Activated naive CD4-positive, alpha-beta T cell treated with anti-CD3 and anti-CD28 coated beads, Interleukin-2, amount 10 ng/mL, durations not matched to agents 7 days and 5 days (primary cell): ENCODE measurements at places on chromosomes 16 and 17.

GRCh38 chr17:60863892-60864707 lies 186.4 kb downstream of the BCAS3 start:
- no peak for DNase-seq

GRCh38 chr17:78736526-78737079 lies 45.5 kb downstream of the CYTH1 start:
- DNase-seq = peak; percentile 84

GRCh38 chr17:61478790-61479492 lies 26.7 kb downstream of the TBX4 start:
- DNase-seq = no peak

- DNase-seq = no peak
Measured at GRCh38 chr16:81500833-81501521, 56.4 kb downstream of the CMIP start.

DNA sequence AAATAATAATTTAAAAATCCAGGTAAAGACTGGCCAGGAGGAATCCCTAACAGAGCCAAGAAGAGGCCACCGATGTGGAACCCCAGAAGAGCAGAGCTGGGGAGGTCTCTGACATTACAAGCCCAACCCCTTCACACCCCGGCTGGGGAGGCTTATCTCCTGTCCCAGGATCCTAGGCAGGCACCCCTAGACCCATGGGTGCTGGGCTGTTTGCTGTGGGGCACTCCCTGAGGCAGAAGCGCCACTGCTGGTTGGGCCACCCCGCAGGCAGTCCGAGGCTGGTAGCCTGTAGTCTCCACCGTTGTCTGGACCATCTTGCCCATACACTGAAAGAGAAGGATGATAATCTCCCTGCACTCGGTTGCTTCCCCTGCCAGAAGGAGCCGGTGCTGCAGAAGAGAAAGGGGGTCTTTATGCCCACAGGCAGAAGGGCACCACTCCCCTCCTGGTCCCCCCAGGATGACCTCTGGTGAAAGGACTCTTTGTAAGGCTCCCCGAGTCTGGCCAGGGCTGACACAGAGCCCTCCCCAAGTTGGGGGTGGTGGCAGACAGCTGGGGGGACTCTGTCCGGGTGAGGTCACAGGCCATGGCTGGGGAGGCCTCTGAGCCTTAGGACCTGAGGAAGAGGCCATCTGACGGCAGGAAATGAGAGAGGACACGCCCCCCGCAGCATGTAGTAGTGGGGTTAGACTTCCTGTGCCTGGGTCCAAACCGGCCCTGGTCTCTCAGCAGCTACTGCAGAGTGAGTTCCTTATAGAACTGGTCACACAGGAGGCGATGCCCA lies 34.2 kb downstream of the CFAP20 start:
- peak; percentile 38 for DNase-seq

DNA sequence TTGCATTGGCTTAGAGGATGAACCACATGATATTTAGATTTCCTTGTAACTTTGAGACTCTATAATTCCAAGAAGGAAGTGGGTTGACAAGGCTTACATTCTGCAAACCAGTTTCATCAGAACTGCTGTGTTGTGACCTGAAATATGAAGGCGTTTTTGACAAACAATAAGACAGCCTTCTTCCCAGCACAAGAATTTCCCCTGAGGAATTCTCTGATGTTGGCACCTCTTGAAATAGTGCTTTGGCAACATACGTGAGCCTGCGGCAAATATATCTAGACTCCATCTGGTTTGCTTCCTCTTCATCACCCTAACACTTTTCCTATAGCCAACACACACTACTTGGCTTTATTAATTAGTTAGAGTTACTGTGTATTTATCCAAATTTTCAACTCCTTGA lies 585.5 kb upstream of the SOX9 start:
- DNase-seq = no peak

GRCh38 chr17:55198690-55199370 lies 65.9 kb upstream of the HLF start:
- DNase-seq = no peak

GRCh38 chr16:87984632-87985267 lies 33.5 kb downstream of the BANP start:
- DNase-seq = no peak

DNA sequence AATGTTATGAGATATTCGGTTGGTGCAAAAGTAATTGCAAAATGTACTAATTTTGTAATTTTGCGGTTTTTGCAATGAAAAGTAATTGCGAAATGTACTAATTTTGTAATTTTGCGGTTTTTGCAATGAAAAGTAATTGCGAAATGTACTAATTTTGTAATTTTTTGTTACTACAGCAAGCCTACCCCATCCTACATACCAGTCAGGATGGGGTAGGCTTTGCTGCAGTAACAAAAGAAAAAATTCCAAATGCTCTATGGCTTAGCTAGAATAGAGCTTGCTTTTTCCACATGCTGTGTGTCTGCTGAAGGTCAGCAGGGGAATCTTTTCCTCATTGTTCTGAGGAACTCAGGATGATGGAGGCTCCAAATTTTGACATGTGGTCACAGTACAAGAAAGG lies 83.3 kb upstream of the GPRC5B start:
- no peak for DNase-seq

GRCh38 chr17:55228683-55229192 lies 36.0 kb upstream of the HLF start:
- no peak for DNase-seq

- no peak for DNase-seq
Measured at GRCh38 chr17:64994781-64995538, 61.6 kb downstream of the GNA13 start.

- DNase-seq = no peak
Measured at GRCh38 chr17:34386697-34387550, 23.9 kb upstream of the CCL1 start.

- DNase-seq = peak; percentile 55
Measured at GRCh38 chr16:58425756-58426494, 33.7 kb downstream of the GINS3 start.

DNA sequence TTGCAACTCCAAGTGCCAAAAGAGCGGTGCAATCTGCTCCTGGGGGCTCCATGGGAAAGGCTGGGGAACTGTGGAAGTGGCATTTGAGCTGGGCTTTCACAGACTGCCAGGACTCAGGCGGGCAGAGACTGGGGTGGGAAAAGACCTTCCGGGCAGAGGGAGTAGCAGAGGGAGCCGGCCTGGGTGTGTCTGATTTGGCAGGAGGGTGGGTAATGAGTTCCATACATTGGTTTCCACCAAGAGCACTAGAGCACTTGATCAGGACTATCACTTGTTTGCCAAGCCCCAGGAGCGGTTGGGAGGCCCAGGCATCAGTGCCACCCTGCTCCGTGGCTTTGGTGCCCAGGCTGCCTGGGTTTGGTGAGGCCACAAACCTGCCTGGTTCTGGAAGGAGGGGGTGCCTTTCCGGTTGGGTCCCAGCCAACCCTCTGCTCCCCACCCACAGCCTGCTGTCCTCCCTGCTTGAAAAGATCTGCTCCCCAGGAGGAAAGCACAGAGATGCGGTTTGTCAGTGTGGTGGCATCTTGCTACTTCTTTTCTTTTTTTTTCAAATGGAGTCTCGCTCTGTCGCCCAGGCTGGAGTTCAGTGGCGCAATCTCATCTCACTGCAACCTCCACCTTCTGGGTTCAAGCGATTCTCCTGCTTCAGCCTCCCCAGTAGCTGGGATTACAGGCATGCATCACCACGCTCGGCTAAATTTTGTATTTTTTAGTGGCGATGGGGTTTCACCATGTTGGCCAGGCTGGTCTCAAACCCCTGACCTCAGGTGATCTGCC lies 3.5 kb upstream of the TRIM47 start:
- DNase-seq = no peak
